ENCODE measurements at places on chromosomes 13 and 19.

- peak; percentile 71 for DNase-seq
Measured at GRCh38 chr19:45179072-45179891, 698 bp downstream of the BLOC1S3 start.

GRCh38 chr13:107600971-107601370 lies 614.4 kb downstream of the LIG4 start:
- no peak for DNase-seq

DNA sequence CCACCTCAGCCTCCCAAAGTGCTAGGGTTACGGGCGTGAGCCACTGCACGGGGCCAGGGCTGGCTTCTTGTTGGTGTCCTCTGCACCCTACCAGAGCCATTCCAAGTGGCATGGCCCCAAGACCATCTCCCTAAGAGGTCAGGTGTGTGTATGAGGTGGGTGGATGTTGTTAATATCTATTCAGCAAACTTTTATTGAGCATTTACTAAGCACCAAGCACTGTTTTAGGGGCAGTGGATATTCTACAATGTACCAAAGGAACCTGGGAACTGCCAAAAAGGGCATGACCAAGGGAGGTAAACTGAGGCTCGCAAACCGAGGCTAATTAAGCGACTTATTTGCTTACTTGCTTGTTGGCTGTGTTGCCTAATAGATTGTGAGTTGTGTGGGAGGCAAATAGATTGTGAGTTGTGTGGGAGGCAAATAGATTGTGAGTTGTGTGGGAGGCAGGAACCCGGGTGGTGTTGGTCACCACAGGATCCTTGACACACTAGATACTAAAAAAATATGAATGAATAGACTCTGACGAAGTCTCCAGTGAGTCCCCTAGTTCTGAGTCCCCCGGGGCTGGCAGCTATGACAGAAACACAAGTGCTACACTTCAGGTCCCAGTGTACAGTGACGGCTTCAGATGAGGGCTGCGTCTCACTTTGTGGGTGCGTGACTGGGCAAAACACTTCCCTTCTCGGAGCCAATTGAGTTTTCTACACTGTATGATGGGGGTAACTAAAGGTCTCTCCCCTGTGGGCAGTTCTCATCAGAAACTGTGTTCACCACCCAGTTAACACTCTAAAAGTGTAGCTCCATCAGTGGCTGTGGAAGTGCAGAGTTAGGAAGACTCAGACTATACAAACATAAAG lies 5.0 kb upstream of the BICRA start:
- DNase-seq, result peak; percentile 48

GRCh38 chr19:30742406-30742938 lies 370.3 kb downstream of the ZNF536 start:
- no peak for DNase-seq

- DNase-seq, result peak; percentile 18
Measured at GRCh38 chr13:51599444-51600176, 15.3 kb downstream of the WDFY2 start.

DNA sequence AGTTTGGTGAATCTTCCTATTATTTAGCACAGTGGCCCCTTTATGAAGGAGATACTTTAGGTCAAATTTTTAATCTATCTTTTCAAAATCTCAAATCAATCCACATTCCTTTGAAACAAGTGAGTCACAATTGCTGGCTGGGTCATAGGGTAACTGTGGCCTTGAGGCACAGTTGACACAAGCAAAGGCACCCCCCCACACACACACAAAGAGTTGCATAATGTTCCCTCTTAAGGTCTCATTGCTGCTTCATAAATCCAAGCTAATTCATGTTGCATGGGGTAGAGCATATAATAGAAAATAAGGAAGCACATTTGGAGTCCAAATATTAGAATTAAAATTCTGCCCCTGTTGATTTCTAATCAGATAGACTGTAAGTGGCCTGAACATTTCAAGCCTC lies 171.5 kb downstream of the DLEU7 start:
- DNase-seq, result no peak

- no peak for DNase-seq
Measured at GRCh38 chr19:31046024-31046423, 303.2 kb downstream of the TSHZ3 start.

DNA sequence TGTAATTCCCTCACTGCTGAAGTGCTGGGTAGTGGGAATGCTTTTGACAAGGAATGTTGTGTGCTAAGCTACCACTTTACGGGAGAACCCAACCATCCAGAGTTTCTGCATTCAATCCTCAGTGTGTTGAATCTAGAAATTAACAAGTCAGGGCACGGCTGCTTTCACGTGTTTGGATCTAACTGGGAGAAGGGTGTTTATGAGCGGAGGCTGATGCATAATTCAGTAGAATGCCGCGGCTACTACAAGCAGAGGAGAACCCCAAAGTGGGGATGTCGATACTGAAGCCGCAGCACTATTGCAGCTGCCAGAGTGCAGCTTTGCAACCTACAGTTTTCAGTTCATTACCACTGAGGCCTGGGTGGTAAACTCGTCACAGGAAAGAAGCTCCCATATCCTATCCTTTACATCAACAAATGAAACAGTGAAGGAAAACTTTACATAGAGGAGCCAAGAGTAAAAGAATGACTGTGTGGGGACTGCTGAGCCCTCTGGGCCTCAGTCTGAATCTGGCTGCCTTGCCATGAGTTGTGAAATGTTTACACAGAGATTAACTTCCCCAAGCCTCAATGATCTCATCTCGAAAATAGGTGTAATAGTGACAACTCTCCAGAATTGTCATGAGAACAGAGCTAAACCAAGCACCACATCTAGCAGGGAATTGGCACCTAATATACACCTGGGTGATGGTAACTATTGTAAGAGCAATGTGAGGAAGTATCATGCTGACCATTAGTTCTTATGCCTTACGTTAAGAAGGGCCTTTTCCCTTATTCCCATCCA lies 531.7 kb downstream of the MYO16 start:
- DNase-seq, result no peak

DNA sequence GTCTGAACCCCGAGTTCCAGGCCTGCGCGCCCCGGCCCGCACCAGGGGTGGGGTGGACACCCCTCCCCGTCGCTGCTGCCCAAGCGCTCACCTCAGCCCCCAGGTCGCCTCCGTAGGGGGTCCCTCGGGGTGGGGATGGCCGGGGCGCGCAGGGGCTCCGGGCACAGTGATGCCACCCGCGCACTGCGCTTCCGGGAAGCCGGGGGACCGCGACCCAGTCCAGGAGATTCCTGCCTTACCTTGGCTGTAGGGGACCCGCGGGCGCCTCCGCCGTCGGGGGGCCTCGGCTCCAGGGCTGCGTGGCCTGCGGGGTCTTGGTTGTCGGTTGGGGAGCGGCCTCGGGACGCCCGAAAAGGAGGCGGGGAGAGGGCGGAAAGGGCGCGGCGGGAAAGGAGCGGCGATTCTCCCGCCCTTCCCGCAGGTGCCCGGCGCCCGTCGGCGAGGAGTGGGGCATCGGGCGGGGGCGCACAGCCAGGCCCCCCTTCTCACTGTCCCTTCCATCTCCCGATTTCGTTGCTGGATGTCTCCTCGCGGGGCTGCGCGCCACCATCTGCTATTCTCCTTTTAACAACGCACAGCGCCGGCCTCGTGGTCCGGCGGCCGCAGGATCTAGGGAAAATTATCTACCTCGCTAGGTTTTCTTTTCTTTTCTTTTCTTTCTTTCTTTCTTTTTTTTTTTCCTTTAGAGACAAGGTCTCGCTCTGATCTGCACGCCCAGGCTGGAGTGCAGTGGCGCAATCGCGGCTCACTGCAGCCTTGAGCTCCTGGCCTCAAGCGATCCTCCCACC lies at the start of gene KEAP1:
TSS of gene KEAP1 (minus strand) at position 355 of the 788 bp plus-strand sequence. CDS start 3,323 bp downstream, outside the sequence.
- peak; percentile 82 for DNase-seq

- no peak for DNase-seq
Measured at GRCh38 chr19:4896372-4896771, 6.3 kb downstream of the ARRDC5 start.

- DNase-seq, result no peak
Measured at GRCh38 chr19:51469629-51470028, 8.7 kb upstream of the CEACAM18 start.

GRCh38 chr13:106560821-106561220 lies 7.1 kb downstream of the ARGLU1 start:
- no peak for DNase-seq

DNA sequence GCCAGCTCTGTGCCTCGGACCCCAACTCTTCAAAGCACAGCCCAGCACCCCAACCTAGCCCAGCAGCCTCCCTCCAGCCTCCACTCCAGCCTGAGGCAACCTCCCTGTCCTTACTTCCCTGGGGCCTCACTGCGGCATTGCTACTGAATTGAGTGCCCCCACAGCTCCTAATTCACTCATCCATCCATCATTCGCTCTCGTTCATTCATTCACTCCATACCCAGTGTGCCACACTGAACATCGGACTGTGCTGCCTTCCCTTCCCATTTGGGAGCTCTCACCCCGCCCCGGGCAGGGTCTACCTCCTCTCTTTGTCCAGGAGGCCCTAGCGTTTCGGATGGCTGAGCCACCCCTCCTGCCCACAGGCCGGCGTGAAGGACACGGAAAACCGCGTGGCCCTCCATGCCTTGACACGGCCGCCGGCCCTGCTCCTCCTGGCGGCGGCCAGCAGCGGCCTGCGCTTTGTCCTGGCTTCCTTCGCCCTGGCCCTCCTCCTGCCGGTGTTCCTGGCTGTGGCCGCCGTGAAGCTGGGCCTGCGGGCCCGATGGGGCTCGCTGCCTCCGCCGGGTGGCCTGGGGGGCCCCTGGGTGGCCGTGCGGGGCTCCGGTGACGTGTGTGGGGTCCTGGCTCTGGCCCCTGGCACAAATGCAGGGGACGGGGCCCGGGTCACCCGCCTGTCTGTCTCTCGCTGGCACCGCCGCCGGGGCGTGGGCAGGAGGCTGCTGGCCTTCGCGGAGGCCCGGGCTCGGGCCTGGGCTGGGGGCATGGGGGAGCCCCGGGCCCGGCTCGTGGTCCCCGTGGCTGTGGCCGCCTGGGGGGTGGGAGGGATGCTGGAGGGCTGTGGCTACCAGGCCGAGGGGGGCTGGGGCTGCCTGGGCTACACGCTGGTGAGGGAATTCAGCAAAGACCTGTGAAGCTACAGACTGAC lies 1.3 kb downstream of the NAT14 start:
- DNase-seq, result no peak

GRCh38 chr13:74586847-74587246 lies 452.6 kb upstream of the KLF12 start:
- no peak for DNase-seq

DNA sequence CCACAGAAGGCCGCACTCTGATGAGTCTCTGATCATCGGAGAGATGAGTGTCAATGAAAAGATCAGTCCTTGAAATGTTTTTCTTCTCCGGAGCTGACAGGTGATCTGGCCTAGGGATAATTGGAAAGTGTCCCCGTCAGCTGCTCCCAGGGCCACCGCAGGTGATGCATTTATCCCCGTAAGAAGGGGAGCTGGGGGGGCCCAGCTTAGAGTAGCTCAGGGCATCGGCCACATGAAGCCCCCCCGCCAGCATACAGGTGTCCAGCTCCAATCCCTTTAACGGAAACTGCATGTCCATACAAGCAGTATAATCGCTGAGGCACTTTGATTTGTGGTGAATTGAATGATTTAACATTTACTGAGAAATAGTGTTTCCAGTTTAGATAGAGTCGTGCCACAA lies 27.7 kb downstream of the ATP4B start:
- DNase-seq, result no peak

DNA sequence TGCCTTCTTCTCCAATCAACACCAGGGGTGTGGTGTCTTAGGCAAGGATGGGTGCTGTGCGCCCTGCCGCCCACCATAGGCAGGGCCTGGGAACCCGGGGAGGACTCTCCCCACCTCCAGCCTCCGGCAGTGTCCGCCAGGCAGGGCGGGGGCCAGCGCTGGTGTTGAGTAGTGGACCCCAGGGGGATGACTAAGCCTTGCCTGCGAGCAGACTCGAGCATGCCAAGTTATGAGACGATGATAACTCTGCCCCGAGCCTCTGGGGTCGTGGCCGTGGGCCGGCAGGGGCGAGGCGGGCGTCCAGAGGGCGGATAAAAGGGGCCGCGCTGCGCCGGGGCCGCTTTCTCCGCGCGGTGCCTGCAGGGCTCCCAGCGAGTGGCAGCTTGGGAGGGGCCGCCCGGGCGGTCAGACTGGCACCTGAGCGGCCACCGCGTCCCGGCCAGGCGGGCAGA lies at the start of gene MEDAG:
TSS of gene MEDAG (plus strand) at position 340 of the 452 bp plus-strand sequence. CDS start 245 bp downstream, outside the sequence.
- no peak for DNase-seq

DNA sequence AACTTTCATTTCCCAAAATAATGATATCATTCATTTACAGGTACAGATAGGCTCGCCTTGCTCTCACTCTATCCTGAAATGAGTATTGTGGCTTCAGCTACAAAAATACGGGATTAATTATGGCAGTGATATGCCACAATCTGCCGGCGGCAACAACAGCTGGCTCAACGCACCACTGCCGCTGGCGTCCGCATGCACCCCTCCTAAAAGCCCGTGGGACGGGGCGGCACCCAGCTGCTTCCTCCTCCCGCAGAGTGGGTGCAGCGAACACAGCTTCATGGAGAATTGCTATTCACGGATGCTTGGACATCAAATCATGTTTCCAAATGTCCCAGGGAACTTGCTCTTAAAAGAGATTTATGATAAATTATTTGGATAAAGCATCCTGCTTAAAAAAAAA lies 266.8 kb downstream of the TEX29 start:
- DNase-seq, result no peak

DNA sequence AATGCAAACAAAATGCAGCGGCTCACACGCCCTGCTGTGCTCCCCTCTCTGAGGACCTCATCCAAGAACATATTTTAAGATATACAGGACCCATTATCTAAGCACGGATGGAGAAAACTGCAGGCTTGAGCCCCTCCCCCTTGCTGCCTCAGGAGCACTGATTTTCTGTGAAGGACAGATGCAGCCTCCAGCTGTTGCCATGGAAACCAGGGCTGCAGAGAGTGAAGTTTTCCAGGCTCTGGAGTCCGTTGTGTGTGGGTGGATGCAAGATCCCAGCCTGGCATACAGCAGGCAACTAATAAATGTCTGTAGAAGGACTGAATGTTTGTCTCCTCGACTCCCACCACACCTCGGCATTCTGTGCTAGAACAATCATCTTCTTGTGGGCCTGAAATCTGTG lies 105.6 kb upstream of the PEG3 start:
- no peak for DNase-seq

DNA sequence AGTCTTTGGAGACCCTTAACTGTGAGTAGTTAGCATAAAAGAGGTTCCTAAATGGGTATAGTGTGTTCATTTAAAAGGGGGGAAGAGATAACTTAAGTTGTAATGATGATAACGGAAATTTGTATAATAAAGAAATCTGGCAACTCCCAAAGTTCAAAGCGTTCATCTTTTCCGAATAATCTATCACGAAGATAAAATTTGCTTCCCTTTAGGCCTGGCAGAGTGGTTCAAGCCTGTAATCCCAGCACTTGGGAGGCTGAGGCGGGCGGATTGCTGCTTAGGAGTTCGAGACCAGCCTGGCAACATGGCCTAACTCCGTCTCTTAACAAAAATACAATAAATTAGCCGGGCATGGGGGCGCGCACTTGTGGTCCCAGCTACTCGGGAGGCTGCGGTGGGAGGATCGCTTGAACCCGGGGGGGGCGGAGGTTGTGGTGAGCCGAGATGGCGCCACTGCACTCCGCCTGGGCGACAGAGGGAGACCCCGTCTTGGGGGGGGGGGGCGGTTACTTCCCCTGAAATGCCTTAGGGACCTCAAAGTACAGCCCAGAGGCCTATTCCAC lies 934 bp downstream of the N4BP2L2 start:
- no peak for DNase-seq

GRCh38 chr19:27748551-27749152 lies 1464.3 kb downstream of the UQCRFS1 start:
- no peak for DNase-seq

GRCh38 chr19:42199440-42200115 lies 17.9 kb downstream of the DEDD2 start:
- peak; percentile 85 for DNase-seq

All from erythroblast (primary cell).